ENCODE measurements at places on chromosomes 3 and 15. TPM values are rescaled to one million over a fixed set of nuclear protein-coding genes. Genes with fewer than 3 reads are reported as not detected.

The GPR27 gene
- total RNA-seq, result not detected

The GPR87 gene
- total RNA-seq, result 0.29 TPM

The NMNAT3 gene
- total RNA-seq, result not detected

The MEGF11 gene
- 0.03 TPM for total RNA-seq

The MAGI1 gene
- 4.6 TPM for total RNA-seq

The TMEM212 gene
- not detected for total RNA-seq

The CA12 gene
- total RNA-seq, result 3.7 TPM

The SLC35A5 gene
- total RNA-seq, result 45.7 TPM

The IQCF5 gene
- total RNA-seq, result not detected

The SNTN gene
- total RNA-seq, result not detected

The SRGAP3 gene
- total RNA-seq, result 0.78 TPM

The CADPS gene
- total RNA-seq, result not detected

The CDHR4 gene
- not detected for total RNA-seq

The ADGRG7 gene
- total RNA-seq, result not detected

The FOXL2NB gene
- total RNA-seq, result not detected

The IGSF11 gene
- 0.18 TPM for total RNA-seq

The ASB7 gene
- 8.6 TPM for total RNA-seq

The TYRO3 gene
- 8.9 TPM for total RNA-seq

- no peak for DNase-seq
These were observed 4.7 kb upstream of the NRROS start for GRCh38 chr3:196634829-196635228.

GRCh38 chr15:94253742-94254141 is 22.4 kb downstream of the MCTP2 start:
- DNase-seq, result no peak

DNA sequence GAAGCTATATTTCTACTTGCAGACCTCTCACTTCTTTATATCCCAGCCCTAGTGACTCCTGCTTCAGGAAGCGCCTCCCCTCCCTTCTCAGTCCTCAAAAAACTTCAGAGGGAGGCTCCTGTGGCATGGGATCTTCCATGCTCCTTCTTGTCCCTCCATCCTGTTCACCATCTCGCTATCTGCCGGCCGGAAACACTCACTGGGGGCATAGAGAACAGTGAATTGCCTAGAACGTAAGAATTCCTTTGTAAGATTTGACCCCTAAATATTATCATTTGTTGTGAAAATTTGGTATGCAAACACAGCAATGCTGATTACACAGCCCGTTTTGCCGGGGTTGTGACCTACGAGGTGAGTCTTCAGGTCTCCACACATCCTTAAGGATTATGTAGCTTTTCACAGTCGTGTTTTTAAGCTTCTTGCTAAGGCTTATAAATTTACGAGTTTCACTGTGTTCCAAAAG is 218.7 kb upstream of the ATP10A start:
- DNase-seq, result no peak

DNA sequence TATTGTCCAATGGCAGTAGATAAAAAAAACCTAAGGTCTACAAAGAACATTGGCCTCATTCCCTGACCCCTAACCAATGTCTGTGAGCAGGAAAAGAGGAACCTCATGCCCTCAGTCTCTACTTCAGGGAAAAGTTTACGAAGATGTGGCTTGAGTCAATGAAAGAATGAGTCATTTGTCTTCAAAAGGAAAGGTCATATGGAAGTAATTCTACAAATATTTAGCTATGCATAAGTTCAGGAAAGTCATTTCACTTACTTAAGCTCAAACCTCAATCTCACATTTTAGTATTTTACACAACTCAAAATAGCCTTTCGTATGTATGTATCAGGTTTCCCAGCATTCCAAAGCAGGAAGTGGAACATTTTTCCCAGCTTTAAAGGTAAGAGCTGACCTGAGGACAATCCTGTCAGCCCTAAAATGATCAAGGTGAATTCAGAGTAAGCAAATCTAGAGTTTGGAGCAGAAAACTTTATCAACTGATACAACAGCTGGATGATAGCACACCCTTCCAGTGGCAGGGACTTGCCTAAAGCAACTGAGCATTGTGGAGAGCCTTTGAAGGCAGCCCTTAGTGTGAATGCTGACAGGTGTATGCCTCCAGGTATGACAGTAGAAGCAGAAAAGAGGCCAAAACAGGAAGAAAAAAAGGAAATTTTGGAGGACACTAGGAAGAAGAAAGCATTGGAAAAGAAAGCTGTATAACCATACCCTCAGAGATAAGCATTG is 53.9 kb upstream of the ACKR4 start:
- no peak for DNase-seq

- peak; percentile 56 for DNase-seq
These were observed 84.8 kb upstream of the FOXB1 start for GRCh38 chr15:59918994-59919951.

- peak; percentile 63 for DNase-seq
These were observed 341.3 kb upstream of the THBS1 start for GRCh38 chr15:39239562-39239961.

GRCh38 chr3:63726656-63727055 is 74.2 kb downstream of the SNTN start:
- DNase-seq, result no peak

DNA sequence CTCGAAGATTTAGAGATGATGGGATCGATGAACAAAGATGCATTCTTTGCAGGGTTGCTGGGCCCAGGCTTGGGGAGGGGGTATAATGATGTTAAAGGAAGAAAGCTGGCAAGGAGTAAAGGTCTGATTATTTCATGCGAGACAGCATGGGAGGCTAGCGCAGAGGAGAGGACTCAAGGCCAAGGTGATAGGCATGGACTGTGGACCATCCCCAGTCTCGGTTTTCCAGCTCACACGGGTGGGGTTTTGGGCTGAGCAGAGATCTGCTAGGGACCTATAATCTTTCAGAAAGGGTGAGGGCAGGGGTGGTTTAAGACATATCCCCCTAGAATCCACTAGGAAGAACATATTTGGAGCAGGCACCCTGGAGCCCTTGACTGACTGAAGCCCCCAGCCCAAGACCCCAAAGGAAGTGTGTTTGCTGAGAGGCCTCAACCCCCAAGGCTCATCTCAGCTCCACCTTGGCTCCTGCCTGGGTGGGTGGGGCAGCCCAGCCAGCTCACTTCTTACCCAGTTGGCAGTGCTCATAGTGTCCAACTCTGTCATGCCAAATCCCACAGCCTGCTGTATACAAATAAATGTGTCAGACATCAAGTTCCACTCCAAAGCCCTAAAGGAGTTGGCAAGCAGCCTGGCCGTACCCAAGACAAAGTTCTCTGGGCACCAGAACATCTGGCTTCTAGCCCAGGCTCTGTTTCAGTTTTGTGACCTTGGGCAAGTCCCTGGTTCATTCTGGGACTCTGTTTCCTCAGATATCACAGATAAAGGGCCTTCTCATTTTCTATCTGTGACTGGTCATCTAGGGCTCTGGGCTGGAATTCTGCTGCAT is 17.9 kb downstream of the ACSBG1 start:
- DNase-seq, result no peak

- no peak for DNase-seq
These were observed 112.7 kb downstream of the APBA2 start for GRCh38 chr15:28998511-28998910.

- no peak for DNase-seq
These were observed 33.3 kb downstream of the KPNA1 start for GRCh38 chr3:122481390-122481789.

- no peak for DNase-seq
These were observed 1.7 kb upstream of the ALCAM start for GRCh38 chr3:105365081-105365390.

DNA sequence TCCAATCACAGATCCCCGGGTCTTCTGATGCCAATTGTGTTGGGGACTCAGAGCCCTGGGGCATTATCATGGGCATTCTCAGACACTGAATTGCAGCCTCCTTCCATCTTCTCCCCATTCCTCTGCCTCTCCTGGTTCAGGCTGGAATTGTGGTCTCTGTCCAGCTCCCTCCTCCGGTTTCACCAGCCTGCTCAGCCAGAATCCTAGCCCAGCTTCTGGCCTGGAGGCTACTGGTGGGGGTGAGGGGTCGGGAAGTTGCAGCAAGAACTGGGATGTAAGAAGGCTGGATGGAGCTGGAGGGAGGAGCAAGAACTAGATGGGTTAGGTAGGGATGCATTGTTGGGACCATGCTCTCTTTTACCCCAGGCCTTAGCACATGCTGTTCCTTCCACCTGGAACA is 53.5 kb downstream of the TLE3 start:
- DNase-seq, result no peak

DNA sequence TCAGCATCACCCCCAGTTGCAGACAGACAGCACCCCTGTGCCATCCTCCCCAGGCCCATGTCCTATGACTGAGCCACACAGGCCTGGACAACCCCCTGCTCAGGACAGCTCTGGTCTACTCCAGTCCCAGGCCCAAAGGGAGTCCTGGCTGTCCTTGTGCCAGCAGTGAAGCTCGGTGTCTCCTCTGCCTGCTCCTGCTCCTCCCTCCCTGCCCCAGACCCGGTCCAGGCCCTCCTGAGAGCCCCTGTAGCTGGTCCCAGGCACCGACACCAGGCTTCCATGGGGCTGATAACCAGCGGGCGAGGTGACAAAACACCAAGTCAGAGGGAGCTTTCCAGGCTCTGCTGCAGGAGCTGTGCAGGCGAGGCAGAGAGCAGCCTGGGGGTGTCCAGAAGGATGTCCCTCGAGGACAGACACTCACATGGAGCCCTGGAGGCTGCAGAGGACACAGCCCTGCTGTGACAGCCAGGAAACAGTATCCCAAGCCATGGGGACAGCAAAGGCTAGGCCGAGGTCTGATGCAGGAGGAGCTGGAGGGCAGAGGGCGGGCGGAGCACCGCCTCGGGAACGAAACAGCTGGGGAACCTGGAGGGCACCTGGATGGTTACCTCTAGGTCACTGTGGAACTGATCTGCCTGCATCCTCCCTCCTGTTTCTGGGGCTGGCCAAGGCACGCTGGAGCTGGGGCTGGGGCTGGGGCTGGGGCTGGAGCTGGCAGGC is 103.8 kb upstream of the PRR20G start:
- no peak for DNase-seq

- no peak for DNase-seq
These were observed 595.8 kb upstream of the NR2F2 start for GRCh38 chr15:95734422-95735316.

DNA sequence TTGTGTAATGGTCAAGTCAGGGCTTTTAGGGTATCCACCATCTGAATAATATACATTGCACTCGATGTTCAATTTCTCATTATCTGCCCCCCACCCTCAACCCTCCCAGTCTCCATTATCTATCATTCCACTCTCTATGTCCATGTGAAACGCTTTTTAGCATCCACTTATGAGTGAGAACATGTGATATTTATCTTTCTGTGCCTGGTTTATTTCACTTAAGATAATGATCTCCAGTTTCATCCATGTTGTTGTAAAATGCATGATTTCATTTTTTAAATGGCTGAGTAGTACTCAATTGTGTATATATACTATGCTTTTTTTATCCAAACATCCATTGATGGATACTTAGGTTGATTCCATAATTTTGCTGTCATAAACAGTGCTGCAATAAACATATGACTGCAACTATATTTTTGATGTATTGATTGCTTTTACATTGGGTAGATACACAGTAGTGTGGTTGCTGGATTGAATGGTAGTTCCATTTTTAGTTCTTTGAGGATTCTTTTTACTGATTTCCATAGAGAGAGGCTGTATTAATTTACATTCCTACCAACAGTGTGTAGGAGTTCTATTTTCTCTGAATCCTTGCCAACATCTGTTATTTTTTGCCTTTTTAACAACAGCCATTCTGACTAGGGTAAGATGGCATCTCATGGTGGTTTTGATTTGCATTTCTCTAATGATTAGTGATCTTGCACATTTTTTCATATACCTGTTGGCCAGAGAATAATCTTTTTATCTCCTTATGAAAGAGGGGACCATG is 332.9 kb upstream of the TGFBR2 start:
- DNase-seq, result no peak

- peak; percentile 75 for DNase-seq
These were observed at the start of gene UTS2B for GRCh38 chr3:191329654-191330529. Gene UTS2B (minus strand): TSS chr3:191330526. CDS start chr3:191282189, 48,337 bp downstream.

GRCh38 chr15:44593042-44593736 is 56.2 kb downstream of the EIF3J start:
- no peak for DNase-seq

GRCh38 chr3:185916042-185916833 is 21.6 kb downstream of the TRA2B start:
- DNase-seq, result no peak

DNA sequence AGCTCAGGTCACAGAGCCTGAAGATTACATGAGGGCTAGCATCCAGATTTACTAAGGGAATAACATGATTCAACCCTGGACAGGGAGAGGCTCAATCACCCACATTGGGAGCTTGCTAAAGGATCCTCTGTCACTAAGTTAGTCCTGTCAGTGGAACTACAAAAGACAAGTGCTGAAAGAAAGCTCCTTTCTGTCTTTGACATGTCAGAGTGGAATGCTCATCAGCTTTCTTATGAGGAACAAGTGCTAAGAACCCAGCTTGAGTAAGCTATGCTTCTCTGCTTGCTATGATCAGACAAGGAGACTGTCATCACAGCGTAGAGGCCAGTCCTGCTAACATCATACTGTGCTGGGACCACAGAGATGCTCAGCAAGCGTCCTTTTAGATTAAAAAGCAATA is 74.5 kb downstream of the MB21D2 start:
- no peak for DNase-seq

DNA sequence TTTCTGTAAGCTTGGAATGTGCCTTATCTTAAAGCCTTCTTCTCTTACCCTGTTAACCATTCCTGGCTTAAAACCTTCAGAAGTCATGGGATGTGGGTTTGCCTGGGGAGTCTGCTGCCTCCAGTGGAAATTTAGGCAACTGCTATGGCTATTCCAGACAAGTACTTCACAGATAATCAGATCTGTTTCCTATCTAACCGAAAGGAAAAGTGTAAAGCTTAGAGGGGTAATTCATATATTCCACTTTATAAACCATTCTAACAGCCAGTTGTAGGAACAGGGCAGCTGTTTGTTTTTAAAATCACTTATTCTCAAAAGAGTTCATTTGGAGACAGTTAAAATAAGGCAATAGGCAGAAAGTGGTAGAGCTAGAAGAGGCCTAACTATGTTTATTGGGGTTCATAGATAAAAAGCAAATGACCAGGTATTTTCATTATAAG is 219.9 kb downstream of the TCF12 start:
- DNase-seq, result peak; percentile 49

GRCh38 chr3:193928354-193929209 is 207.4 kb upstream of the HES1 start:
- peak; percentile 31 for DNase-seq

DNA sequence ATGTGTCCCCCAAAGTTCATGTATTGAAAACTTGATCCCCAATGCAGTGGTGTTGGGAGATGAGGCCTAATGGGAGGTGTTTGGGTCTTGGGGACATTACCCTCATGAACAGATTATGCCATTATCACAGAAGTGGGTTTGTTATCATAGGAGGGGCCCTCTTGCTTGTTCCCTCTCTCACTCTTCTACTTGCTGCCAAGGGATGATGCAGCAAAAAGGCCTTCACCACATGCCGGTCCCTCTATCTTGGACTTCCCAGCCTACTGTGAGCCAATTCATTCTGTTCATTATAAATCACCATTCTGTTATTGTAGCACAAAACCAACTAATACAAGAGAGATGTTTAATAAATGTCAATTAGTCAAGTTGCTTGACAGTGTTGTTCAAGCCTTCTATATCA is 47.2 kb downstream of the FAM227B start:
- no peak for DNase-seq

- DNase-seq, result no peak
These were observed 83.3 kb downstream of the ZNF621 start for GRCh38 chr3:40608091-40608490.

- no peak for DNase-seq
These were observed 48.3 kb upstream of the IQSEC1 start for GRCh38 chr3:13121553-13122001.

GRCh38 chr3:141400073-141400971 is 32.0 kb downstream of the ZBTB38 start:
- DNase-seq, result no peak
